Left ventricle myocardium inferior (tissue), 1 donor: ENCODE measurements at places on chromosomes 7 and 10. TPM values are rescaled to one million over a fixed set of nuclear protein-coding genes. Genes with fewer than 3 reads are reported as not detected.

DNA sequence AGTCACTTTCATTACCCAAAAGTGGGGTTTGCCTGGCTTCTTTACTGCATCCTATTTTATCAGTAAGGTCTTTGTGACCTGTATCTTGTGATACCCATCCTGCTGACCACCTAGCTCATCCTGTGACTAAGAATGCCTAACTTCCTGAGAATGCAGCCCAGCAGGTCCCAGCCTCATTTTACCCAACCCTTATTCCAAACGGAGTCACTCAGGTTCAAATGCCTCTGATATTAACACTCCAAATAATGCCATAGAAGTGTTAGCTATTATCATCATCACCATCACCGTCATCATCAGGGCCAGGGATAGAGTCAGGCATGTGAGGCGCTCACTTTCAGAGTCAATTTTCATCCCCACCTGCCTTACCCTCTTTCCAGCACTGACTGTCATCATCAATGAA, 85.5 kb downstream of the SLC16A9 start:
- no peak for DNase-seq

DNA sequence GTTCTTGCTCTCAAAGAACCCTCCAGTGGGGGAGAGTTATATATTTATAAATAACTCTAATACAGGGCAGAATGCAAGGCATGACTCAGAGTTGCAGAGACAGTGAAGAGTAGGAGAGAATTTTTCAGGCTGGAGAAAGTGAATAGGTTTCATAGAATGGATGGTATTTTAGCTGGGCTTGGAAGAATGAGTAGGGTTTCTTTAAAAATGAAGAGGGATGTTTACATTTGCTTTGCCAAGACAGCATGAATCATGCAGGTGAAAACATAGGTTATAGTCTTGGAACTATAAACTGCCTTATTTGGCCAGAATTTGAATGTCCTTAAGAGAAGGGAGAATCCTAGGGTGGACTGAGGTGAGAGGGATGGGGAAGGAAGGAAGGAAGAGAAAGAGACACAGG, 124.8 kb downstream of the CPED1 start:
- no peak for DNase-seq

DNA sequence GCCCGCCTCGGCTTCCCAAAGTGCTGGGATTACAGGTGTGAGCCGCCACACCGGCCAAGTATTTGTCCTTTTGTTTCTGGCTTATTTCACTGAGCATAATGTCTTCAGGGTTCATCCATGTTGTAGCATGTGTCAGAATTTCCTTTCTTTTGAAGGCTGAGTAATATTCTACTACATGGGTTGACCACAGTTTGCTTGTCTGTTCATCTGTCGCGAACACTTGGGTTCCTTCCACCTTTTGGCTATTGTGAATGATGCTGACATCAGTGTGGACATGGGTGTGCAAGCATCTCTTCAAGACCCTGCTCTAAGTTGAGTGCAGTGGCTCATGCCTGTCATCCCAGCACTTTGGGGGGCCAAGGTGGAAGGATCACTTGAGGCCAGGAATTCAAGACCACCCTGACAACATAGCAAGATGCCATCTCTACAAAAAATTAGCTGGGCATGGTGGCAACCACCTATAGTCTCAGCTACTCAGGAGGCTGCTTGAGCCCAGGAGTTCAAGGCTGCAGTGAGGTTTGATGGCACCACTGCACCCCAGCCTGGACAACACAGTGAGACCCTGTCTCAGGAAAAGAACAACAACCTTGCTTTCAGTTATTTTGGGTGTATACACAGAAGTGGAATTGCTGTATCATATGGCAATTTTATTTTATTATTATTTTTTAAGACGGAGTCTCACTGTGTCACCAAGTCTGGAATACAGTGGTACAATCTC, 17.0 kb downstream of the CHST12 start:
- no peak for DNase-seq

DNA sequence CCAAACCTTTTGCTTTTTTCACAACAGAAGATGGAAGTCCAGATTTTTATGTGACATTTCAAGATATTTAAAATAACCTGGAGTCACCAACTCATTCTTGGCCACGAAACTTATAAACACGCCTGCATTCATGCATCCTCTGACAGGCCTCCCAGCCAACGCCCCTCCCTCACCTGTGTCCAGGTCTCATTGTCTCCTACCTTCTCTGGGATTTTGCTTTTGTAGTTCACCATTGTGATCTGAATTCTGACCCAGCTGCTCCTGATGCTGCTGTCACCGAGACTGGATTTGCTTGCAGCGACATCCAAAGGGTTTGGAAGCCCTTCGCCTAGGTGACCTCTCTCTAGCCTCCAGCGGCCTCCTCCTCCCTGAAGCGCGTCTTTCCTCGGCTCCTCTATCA, 10.8 kb downstream of the ZNF467 start:
- no peak for DNase-seq

GRCh38 chr10:77820349-77820748, 106.2 kb downstream of the DLG5 start:
- DNase-seq = no peak

DNA sequence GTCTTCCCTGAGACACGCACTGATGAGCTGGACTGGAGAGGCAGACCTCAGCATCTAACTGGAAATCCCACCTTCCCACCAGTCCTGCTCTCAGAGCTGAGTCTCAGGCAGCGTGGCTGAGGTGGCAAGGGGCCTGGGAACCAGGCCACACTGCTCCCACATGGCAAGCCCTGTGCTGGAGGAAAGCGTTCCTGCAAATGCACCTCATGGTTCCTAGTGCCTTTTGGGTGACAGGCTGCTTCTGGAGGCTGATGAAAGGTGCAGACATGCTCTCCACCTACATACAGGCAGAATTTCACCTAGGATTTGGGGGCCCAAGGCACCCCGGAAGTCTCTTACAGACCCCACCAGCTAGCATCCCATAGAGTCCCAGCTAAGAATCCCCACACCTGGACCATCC, 432.9 kb upstream of the FOXK1 start:
- DNase-seq = no peak

The DNAJB6 gene
- total RNA-seq = 211 TPM

The C10orf88 gene
- total RNA-seq = 5.6 TPM

The FANK1 gene
- total RNA-seq = 0.30 TPM

GRCh38 chr10:351770-352334, 216.6 kb downstream of the ZMYND11 start:
- no peak for DNase-seq

The MOGAT3 gene
- not detected for total RNA-seq

GRCh38 chr10:110919971-110920881, 822 bp downstream of the SHOC2 start:
- DNase-seq = no peak

- no peak for DNase-seq
These were observed 50.4 kb upstream of the EBF3 start for GRCh38 chr10:130014263-130015074.

The PRF1 gene
- 2.6 TPM for total RNA-seq

- DNase-seq = no peak
These were observed 59.8 kb upstream of the SMNDC1 start for GRCh38 chr10:110364531-110364937.

The NRBF2 gene
- total RNA-seq = 8.9 TPM

The SFRP5 gene
- total RNA-seq = 8.7 TPM
